Anterior cingulate cortex (tissue), 58 donors: ENCODE measurements at places on chromosomes 13 and 19.

DNA sequence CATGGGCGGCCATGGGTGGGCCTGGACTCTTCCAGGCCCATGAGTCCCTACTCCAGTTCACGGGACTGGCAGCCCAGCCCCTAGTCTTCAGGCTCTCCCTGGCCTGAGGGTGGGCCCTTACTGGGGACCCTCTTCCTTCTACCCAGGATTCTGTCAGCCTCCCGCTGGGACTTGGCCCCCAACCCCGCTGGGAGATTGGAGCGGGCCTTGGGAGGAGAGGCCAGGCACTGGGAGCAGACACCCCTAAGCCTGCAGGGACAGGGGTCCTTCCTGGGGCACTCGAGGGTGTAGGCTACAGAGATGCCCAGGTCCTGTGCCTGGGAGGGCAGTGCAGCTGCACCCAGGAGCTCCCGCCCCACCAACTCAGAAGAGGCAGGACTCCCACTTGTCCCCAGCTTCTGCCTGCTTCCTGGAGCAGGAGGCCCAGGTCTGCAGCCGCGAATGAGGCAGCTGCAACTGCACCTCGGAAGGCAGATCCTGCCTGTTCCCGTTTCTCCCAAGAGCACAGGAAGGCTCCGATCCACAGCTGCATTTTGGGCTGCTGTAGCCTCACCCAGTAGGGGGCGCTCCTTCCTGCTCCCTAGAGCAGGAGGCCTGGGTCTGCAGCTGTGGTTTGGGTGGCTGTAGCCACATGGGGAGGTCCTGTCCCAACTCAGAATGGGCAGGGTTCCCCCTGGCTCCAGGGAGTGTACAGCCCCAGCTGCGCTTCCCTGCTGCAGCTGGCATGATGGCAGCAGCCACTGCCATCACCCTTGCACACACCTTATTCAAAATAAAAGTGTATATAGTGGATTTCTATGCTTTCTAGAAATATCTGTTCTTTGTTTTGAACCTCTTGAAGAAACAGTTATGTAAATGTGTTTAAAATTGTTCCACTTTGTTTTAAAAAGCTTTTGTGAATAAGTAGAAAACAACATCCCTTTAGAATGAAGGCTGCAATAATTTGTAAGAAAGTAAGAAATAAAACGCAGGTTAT is 46.8 kb downstream of the TEX26 start:
- DNase-seq: no peak

DNA sequence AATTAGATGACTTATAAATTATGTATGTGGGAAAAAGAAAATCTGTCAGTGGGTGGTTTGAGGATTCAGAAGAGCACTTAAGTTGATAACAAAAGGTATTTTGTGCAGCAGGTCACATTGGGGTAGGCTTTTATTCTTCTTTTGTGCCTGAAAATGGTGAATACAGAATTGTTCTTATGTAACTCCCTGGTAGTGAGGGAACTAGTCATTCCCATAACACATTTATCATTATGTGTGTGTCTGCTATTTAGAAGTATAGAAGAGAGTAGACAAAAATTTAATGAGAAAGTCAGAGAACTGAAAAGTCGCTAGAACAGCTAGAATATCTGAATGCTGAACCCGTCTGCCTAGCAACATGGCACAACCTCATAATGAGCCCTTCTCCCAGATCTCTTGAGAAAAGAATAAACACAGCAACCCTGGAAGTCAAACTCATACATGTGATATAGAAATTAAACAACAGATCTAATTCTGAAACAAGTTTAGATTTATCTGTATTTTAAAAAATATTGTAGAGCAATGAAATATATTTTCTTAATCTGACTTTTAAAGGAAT is 111.8 kb upstream of the EDNRB start:
- DNase-seq: no peak

DNA sequence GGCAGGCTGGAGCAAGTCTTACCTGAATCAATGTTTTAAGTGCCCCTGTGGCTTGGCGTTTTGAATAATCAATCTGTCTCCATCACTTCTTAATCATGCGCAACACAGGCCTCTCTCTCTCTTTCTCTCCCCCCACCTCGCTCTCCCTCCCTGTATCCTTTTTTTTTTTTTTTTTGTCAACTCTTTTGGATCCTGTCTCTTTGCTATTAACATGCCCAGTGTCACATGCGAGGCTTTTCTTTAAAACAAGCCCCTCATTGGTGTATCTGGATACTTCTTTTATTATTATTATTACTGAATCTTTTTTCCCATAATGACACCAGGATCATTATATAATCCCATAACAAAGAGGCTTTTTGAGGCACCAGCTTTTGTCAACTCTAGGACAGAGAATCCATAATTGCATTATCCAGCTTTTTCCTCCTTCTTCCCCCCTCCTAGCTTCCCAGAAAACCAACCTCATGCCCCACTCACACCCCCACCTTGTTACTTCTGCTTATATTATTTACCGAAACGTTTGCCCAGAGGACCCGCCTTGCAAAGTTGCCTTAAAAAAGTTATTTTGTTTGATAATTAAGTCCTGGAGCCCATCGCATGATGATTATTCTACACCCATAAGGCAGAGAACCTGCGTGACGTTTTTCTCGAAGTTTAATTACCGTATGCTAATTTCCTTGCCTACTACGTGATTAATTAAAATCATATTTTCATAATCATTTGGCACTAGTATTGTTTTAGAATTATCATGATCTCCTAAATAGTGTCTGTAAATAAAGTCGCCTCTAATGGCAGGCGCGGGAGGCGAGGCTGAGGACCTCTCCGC is 148.1 kb upstream of the ZNF536 start:
- DNase-seq: no peak

GRCh38 chr19:48102870-48103751 is 7.5 kb downstream of the PLA2G4C start:
- peak; percentile 4 for DNase-seq

GRCh38 chr19:51811344-51811743 is 16.4 kb downstream of the FPR3 start:
- DNase-seq: no peak

GRCh38 chr13:105936816-105937215 is 598.6 kb downstream of the EFNB2 start:
- DNase-seq: no peak
